HL-60 (cell line): ENCODE measurements at places on chromosomes 6 and 20.

DNA sequence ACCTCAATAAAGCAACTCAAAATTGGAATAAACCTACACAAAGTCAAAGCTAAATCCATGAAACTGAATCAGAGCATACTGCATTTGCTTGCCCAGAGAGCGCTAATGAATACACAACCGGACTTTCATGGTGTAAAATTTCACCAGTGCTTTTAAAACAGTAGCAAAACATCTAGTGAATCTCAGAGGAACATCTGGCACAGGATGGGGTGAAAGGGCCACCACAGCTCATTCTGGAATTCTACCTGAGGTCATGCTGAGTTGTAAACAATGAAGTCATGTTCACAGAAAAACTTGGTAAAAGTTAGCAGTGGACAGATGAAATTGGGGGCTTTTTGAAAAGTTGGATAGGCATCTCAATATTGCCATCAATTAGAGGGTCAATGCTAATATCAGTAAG lies 125.6 kb upstream of the STXBP5 start:
- no peak for DNase-seq

- DNase-seq = no peak
Observed at GRCh38 chr6:6931071-6932025, 176.4 kb upstream of the RREB1 start.

GRCh38 chr20:57114290-57115005 lies 152.0 kb downstream of the BMP7 start:
- DNase-seq = no peak

- no peak for DNase-seq
Observed at GRCh38 chr20:24042646-24043045, 54.1 kb upstream of the GGTLC1 start.

GRCh38 chr6:132190815-132191175 lies 210.5 kb downstream of the MOXD1 start:
- no peak for DNase-seq

GRCh38 chr6:5645328-5646290 lies 361.1 kb downstream of the NRN1 start:
- DNase-seq = no peak

DNA sequence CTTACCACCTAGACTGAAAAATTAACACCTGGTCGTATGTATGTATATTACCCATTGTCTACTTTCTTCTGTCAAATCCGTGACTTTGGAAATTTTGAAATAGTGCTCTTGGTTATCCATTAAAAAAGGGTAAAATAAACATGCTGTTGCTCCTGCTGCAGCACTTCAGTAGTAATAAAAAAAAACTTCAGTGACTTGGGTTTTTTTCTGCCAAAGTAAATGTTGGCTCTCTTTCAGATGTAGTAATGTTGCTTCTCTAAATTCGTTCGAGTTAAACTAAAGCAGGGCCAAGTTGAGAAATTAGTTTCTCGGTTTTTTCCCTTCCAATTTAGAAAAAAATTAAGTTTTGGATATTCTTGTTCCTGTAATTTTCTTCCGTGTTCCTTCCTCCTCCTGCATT lies 34.2 kb downstream of the JARID2 start:
- DNase-seq = no peak
